Breast epithelium (tissue), 4 donors: ENCODE measurements at places on chromosomes 7 and 10. TPM values are rescaled to one million over a fixed set of nuclear protein-coding genes. Genes with fewer than 3 reads are reported as not detected.

Gene KNDC1
- total RNA-seq = not detected

GRCh38 chr7:8015100-8015745 is 46.6 kb downstream of the GLCCI1 start:
- DNase-seq = no peak

DNA sequence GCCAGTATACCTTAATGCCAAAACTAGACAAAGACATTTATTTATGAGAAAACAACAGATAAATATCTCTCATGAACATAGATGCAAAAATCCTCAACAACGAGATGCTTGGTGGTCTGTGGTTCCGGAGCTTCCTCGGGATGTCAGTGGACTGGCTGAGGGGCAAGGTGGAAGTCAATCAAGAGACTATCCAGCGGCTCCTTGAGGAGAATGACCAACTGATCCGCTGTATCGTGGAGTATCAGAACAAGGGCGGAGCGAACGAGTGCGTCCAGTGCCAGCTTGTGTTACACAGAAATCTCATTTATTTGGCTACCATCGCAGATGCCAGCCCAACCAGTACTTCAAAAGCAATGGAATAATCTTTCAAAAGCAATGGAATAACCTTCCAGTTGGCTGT is 60.0 kb upstream of the PARD3 start:
- no peak for DNase-seq

GRCh38 chr7:35480806-35481205 is 214.1 kb downstream of the HERPUD2 start:
- DNase-seq = no peak

- DNase-seq = no peak
These were observed 6.0 kb downstream of the ALOX5 start for GRCh38 chr10:45379891-45380540.
